ENCODE measurements at places on chromosomes 16 and 17.
A peak's percentile ranks its signal among the peaks of the same experiment; 100 is the strongest.

DNA sequence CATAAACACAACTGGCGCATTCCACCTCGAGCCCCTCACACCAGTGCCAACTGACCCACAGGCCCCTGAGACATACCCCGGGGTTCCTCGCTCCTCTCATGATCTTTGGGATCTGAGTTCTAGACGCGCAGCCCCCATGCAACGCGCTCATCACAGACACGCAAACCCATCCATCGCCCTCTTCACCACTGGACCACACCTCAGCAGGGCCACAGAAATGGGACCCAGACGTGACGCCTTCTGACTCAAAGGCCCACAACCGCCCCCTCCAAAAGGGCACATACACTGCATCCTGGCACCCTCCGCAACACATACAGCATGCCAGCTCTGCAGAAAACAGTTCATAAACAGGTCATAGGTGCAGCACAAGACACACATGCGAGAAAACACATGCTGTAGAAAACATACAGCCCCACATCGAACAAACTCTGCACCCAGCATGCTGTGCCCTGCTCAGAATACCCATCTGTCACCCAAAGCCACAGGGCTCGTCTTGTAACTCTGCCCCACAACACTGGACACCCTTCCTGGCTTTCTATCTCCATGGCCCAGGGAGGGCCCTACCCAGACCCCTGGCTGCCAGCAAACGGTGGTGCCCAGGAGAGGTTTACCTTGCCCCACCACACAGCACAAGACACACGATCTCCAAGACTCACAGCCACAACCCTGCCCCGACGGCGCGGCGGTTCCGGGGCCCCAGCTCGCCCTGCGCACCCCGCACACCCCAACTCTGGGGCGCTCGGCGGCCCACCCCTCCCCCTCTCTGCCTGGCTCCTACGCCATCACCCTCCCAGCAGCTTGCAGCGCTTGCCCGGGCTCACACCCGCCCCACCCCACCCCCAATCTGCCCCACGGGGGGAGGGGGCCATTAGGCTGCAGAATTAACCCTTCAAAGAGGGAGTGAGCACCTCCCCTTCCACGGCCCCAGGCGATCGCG, 887 bp downstream of the ZBTB4 start:
- DNase-seq = peak; percentile 42

DNA sequence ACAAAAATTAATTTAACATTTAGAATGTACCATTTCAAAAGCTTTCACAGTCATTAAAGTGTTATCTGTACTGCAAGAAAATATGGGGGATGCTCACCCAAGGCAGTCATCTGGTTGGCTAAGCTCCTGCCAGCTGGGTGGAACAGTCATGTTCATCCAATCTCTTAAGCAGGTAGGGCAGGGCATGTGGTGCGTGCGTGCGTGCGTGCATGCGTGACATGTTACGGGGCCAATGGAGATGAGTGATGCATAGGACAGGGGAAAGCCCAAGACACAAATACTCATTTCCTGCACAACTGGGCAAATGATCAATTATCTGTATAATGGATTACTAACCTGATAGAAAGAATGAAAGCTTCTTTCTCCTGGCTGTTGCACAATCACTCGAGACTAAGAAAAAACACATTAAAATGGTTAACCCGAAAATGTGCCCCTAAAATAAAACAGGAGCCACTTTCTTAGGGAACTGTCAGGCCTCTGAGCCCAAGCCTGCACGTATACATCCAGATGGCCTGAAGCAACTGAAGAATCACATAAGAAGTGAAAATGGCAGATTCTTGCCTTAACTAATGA, 104.4 kb downstream of the MYO1D start:
- DNase-seq = no peak

- DNase-seq = no peak
Measured at GRCh38 chr17:19752216-19753050, 4.3 kb upstream of the ALDH3A1 start.

GRCh38 chr16:74232806-74233465, 63.7 kb upstream of the PSMD7 start:
- DNase-seq = no peak

DNA sequence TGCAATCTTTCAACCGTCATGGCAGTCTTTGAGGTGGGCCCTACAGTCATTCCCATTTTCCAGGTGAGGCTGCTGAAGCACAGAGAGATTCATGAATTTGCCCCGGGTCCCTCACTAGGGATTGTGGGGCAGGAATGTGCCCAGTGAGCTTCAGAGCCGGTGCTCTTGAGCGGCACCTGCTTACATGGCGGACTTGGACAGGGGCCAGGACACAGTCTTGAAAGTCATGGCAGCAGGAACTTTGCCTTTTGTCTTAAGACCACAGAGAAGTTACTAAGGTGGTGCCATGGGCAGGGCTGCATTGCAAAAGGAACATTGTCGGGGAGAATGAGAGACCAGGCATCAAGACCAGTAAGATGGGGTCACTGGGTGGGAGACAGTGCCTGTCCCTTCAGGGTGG, 363.4 kb downstream of the FOXL1 start:
- no peak for DNase-seq

- no peak for DNase-seq
Measured at GRCh38 chr17:44311562-44312181, 3.3 kb downstream of the RUNDC3A start.

DNA sequence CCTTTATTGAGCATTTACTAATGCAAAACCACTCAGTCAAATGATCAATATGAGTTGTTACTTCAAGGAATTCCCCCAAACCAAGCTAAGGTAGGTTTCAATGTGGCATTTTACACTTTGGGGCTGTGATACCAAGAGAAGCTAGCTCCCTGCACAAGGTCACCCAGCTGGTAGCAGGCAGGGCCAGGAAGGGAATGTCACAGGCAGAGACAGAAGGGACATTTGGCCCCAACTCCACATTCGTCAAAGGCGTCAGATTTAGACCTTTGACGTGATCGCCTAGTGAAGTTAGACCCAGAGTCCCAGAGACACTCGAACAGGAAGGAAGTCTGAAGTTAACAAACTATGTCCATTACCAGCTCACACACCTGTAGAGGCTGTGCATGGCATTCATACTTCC, 5.5 kb upstream of the SMG1 start:
- DNase-seq = no peak

DNA sequence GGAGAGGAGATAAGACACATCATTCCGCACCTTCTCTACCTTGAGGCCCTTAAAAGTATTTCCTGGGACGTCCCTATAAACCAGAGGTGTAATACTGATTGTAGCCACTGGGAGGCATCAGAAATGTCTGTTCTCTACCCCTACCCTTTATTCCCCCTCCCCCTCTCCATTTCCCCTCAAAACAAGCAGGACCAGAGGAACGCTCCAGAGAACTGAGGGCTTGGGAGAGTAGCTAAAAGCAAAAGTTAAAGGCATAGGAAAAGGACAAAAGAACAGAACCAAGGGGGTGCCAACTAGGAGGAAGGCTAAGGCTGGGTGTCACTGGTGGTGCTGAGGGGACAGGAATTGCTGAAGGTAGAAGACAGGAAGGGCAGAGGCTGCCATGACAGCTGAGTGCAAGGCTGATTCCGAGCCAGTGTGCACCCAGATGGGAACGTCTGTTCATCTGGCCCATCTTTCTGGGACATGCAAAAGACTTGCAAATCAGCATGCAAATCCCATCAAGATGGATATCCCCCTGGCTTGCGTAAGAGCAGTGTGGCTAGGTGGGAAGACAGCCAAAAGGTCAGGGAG, 6.7 kb downstream of the CAMTA2 start:
- peak; percentile 42 for DNase-seq

GRCh38 chr17:31758646-31759045, 100.4 kb downstream of the COPRS start:
- DNase-seq = no peak

- peak; percentile 53 for DNase-seq
Measured at GRCh38 chr17:78979780-78980623, at the start of gene LGALS3BP. Gene LGALS3BP (minus strand): TSS chr17:78979923. CDS start chr17:78977191, 2,732 bp downstream.

GRCh38 chr16:11163761-11164261, 92.2 kb downstream of the SOCS1 start:
- DNase-seq = no peak

- DNase-seq = no peak
Measured at GRCh38 chr17:65345261-65346005, 208.3 kb downstream of the RGS9 start.

DNA sequence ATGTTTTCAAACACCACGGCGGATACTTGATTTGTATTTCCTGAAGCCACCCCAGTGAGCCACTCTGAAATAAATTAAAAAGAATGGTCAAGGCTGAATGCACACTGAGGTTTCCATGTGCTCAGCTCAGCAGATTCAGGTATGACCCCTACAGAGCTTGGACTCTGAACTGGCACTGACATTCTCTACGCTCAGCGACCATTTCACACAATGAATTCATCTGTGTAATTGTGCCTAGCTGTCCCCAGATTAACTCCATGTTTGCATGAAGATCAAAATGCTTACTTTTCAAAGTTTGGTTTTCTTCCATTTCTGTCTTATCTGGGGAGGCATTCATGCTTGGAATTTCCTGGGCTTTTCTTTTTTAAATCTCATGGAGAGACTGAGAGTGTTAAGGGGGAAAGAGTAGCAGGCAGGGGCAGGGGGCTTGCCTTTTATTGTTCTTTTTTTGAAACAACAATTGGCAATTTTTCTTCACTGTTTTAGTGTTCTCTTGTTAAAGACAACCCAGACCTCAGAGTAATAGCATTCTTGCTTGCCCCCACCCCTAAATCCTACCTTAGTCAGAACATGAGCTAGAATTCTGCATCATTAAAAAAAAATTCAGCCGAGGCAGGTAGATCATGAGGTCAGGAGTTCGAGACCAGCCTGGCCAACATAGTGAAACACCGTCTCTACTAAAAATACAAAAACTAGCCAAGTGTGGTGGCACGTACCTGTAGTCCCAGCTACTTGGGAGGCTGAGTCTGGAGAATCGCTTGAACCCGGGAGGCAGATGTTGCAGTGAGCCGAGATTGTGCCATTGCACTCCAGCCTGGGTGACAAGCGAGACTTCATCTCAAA, 85.5 kb upstream of the HNF1B start:
- no peak for DNase-seq

- DNase-seq = no peak
Measured at GRCh38 chr17:82198092-82198491, 14.6 kb downstream of the CCDC57 start.

DNA sequence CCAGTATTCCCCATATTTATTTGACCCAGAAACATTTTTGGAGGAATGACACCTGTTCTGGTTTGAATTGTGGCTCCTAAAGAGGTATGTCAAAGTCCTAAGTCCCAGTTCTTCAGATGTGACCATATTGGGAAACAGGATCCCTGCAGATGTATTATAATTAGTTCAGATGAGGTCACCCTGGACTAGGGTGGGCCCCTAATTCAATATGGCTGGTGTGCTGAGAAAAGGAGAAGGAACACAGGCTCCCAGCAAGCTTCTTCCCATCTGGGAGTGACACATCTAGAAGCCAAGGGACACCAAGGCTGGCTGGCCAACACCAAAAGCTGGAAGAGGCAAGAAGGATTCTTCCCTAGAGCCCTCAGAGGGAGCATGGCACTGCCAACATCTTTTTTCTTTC, 3.8 kb upstream of the GCSH start:
- no peak for DNase-seq

DNA sequence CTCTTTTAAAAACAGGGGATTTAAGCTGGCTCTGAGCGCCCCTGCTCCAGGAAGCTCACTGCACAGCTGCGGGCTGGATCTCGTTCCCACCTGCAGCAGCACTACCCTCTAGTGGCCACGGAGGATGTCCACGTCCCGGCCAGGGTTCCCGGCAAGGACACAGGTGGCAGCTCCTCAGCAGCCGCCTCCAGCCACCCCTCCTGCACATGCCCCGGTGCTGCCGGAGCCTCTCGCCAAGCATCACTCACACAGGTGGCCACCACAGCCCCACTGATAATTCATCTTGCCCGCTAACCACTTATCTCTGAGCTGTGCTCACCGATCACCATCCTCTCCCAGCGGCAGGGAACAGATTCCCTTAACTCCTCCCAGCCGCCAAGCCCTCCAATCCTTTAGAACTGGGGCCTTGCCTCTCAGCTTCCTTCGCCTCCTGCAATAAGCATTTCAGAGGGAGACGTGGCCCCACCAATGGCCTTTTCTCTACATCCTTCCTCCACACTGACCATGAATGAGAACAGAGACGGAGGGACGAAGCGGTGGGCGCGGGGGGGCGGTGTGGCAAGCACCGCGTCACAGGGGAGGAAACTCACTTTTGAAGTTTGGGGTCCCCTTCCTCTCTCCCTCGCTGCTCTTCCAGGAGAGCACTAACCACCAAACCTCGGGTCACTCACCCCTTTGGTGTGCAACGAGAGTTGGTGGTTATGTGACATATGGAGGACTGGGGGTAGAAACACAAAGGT, 222.1 kb downstream of the RBFOX3 start:
- peak; percentile 39 for DNase-seq

DNA sequence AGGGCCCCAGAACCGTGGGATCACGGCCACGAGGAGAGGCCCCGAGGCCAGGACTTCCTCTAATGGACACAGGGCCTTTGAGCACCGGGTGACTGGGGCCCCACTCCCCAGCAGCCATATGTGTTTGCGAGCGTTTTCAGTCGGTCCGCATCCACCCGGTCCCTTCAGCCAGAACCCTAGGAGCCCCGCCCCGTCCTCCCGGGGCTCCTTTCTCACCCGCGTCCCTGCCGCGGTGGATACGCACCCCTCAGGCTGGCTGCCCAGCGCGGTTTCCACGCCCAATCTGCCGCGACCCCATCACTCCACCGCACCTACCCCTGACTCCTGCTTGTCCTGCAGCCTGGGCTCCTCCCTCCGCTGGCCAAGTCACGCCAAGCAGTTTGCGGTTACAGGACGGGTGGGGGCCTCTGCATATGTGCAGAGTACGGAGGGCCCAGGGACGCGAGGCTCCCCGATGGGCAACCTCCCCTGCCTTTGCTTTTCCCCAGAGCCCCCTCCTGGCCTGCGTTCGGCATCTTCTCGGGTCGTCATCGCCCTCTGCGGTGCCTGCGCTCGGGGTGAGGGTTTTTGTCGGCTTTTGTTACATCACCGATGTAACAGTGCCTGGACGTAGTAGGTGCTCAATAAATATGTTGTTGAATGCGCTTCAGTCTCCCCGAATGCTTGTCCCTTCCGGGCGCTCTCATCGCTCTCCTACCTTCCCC, 1.0 kb upstream of the TTYH2 start:
- DNase-seq = no peak

- no peak for DNase-seq
Measured at GRCh38 chr17:48546137-48546923, 1.4 kb upstream of the HOXB2 start.

DNA sequence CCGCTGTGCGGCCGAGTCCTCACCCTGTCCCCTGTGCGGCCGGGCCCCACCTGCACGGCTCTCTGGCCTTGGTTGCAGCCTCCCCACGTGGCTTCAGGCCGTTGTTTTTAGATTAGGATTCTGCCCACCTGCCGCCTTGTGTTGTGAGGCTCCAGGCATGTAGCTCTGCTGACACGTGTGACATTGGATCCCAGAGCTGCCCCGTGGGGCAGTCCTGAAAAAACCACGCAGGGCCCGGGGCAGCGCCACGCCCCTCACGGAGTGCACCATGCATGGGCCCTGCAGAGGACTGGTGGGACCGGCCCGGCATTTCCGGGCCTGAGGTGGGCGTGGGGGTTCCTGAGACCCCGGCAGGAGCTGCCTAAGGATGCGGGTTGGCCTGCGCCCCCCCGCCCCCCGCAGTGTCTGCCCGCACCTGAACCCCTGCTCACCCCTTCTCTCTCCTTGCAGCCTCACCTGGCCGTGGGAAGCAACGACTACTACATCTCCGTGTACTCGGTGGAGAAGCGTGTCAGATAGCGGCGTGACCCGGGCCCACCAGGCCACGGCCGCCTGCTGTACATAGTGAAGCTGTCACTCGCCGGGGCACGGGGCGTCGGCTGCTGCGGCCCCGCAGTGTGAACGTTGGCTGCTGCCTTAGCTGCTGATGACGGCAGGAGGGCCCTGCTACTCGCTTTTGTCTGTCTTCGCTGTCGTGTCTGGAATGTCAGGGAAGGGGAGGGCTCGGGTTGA, 27.7 kb upstream of the CHMP6 start:
- DNase-seq = no peak

GRCh38 chr17:17106756-17107155, 64.5 kb downstream of the MPRIP start:
- no peak for DNase-seq
